Adrenal gland (tissue), 19 donors: ENCODE measurements at places on chromosomes 1 and 21.

- H3K27ac ChIP-seq = peak overlapping the region; percentile 25
- H3K4me1 ChIP-seq = no peaks in the 10 kb centered on the region
- no peak overlapping the region for H3K4me3 ChIP-seq
- H3K27me3 ChIP-seq = no peaks in the 10 kb centered on the region
- DNase-seq = no peak
Measured at GRCh38 chr1:47643306-47644211, 205.7 kb downstream of the FOXD2 start.

- no peak overlapping the region for H3K4me3 ChIP-seq
- no peak for DNase-seq
- no peaks in the 10 kb centered on the region for H3K4me1 ChIP-seq
- H3K36me3 ChIP-seq = no peaks in the 10 kb centered on the region
- peaks cover 6% of the 10 kb centered on the region for H3K27me3 ChIP-seq
Measured at GRCh38 chr1:203217668-203218067, 11.8 kb downstream of the CHIT1 start.

DNA sequence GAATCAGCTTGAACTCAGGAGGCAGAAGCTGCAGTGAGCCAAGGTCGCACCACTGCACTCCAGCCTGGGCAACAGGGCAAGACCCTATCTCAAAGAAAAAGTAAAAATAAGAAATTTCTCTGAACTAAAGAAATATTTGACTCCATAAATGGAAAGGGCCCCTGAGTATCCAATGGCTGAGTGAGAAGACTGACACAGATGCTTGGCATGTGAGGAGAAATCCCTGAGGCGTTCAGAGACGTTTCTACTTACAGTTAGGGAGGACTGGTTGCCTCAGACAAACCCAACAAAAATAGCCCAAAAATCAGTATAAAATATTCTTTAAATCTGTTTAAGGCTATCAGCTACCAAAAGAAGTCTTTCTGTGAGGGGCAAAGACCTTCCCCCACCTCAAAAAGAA lies 3.0 kb upstream of the SUMO3 start:
- H3K27ac ChIP-seq = no peak overlapping the region
- no peak for DNase-seq
- no peaks in the 10 kb centered on the region for H3K27me3 ChIP-seq
- no peaks in the 10 kb centered on the region for H3K36me3 ChIP-seq
- peaks cover 8% of the 10 kb centered on the region for H3K4me1 ChIP-seq

DNA sequence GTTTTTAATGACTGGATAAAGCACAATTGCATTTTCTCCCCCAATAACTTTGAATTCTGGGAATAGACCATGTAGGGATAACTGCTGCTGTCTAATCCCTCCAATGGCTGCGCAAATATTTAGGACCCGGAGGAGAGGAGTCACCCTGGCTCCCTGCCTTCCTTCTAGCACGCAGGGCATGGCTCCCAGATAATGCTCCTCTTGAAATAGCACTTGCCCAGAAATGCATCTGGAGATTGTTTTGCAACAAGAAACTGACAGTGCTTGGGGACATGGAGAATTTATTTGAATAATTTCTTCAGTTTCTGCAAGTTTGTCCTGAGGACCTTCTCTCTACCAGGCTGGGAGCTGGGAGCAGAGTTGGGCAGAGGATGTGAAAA lies 83.5 kb downstream of the MAN1C1 start:
- no peak overlapping the region for H3K4me3 ChIP-seq
- peaks cover 23% of the 10 kb centered on the region for H3K4me1 ChIP-seq
- DNase-seq = no peak
- H3K27ac ChIP-seq = peak overlapping the region; percentile 21
- no peaks in the 10 kb centered on the region for H3K27me3 ChIP-seq
- H3K36me3 ChIP-seq = no peaks in the 10 kb centered on the region

DNA sequence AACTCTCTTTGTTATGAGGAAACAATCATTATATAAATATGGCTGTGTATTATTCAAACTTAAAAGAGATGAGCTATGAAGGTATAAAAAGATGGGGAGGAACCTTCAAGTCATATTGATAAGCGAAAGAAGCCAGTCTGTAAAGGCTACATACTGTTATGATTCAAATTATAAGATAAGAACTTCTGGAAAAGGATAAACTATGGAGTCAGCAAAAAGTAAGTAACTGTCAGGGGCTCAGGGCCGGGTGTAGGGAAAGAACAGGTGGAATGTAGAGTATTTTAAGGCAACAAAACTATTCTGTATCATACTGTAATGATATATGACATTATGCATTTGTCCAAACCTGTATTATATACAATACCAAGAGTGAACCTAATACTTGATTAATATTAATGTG lies 573.1 kb upstream of the ZRANB2 start:
- no peaks in the 10 kb centered on the region for H3K36me3 ChIP-seq
- H3K4me1 ChIP-seq = no peaks in the 10 kb centered on the region
- no peaks in the 10 kb centered on the region for H3K27me3 ChIP-seq
- H3K4me3 ChIP-seq = no peak overlapping the region
- no peak for DNase-seq

DNA sequence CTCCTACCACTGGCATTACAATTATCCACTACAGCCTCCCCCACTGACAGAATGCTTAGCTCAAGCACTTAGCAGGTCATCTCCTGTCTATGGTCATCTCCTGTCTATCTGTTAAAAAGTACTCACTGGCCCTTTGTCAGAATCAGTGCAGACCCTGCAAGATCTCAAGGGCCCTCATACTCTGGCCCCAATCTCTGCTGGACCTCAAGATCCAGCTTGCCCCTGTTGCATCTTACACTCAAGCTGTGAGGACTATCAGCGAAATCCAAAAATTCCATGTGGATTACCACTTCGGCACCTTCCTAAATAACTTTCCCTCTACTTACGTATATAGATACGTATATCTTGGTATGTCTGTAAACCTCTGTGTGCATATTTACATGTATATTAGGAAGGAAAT lies 101.6 kb downstream of the VAV3 start:
- DNase-seq = no peak
- H3K27me3 ChIP-seq = no peaks in the 10 kb centered on the region
- H3K4me1 ChIP-seq = no peaks in the 10 kb centered on the region
- H3K4me3 ChIP-seq = no peak overlapping the region

DNA sequence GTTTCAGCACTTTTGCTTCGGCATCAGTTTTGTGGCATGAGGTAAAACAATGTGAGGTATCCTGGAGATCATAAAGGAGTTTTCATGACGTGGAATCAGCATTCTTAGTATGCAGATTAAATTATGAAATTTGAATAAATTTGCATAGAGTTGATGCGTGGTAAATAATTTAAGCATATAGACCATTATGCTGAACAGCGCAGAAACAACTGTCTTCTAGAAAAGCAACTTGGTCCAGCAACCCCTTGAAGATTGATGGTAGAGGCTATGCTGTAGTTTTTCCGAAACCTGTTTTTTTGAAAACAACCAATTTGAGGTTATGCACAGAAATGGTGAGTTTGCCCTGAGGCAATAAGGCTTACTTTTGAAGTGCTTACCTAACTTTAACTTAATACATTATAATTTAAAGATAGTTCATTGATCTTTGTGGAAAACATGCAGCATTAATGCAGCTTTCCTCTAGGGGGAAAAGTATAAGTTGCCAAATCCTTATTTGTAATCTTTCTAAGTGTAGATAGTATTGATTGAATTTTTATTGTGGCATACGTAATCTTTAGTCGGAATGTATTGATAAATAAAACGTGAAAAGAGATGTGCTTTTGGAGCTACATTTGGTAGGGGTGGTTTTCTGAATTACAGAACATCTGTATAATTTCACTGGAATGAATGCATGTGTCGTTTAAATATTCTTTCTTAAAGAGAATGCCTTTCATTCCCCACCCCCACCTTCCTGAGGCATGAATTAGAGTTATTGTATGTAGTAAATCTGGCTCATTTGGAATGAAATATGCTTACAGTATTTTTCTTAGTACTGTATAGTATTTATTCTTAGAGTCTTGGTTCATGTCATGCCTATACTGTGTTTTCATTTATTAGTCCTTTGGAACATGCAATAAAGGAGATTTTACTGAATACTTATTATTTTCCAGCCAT lies 3.8 kb downstream of the PRDM2 start:
- H3K4me3 ChIP-seq = no peak overlapping the region
- peaks cover 18% of the 10 kb centered on the region for H3K4me1 ChIP-seq
- H3K27ac ChIP-seq = no peak overlapping the region
- H3K36me3 ChIP-seq = no peaks in the 10 kb centered on the region

DNA sequence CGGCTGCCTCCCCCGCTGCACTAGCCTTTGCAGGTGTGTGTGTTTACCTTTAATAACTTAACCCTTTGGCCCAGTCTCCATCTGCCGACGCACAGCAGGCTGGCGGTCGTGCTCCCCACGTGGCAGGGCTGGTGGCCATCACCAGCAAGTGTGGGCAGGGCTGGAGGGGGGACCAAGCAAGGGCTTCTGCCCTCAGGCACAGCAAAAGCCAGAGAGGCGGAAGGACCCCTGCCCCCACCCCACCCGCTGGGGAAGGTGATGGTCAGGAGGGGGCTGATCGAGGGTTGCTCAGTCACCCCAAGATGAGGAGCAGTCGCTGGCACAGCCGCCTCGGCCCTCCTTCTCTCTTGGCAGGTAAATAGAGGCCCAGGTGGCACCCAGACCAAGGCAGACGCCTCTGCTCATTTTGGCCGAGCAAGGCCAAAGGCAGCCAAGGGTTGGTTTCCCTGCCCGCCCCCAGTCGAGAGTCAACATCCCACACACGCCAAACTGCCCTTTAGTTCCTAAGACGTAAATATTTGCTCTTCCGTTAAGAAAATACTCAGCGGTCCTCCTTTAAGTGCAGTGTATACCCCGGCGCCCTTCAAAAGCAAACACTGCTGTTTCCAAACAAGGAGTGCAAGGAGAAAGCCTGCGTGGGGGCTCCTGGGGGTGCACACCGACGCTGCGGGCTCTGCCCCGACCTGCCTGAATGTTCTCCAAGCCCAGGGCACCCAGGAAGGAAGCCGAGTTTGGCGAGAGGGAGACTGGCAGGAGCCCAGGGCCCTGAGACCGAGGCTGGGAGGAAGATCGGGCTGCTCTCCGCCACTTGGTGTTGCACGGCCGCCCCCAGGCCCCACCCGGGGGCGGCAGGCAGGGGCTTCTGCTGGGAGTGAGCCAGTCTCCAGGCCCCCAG lies 82.7 kb downstream of the SIK1 start:
- no peak for DNase-seq
- no peak overlapping the region for H3K27ac ChIP-seq
- H3K4me3 ChIP-seq = no peak overlapping the region
- H3K4me1 ChIP-seq = peaks cover 9% of the 10 kb centered on the region
- no peaks in the 10 kb centered on the region for H3K27me3 ChIP-seq
- no peaks in the 10 kb centered on the region for H3K36me3 ChIP-seq

DNA sequence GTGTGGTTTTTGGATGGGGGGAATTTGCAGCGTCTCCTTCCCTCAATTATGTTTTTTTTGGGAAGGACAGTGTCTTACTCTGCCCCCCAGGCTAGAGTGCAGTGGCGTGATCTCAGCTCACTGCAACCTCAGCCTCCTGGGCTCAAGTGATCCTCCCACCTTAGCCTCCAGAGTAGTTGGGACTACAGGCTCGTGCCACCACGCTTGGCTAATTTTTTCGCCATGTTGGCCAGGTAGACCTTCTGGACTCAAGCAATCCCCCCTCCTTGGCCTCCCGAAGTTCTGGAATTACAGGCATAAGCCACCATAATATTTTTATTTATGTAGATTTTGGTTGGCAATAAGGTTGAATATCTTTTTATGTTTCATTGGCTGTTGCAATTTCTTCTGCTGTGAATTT lies 9.5 kb upstream of the PARP1 start:
- no peak overlapping the region for H3K4me3 ChIP-seq
- DNase-seq = no peak
- H3K27me3 ChIP-seq = no peaks in the 10 kb centered on the region
- no peak overlapping the region for H3K27ac ChIP-seq
- no peaks in the 10 kb centered on the region for H3K36me3 ChIP-seq

DNA sequence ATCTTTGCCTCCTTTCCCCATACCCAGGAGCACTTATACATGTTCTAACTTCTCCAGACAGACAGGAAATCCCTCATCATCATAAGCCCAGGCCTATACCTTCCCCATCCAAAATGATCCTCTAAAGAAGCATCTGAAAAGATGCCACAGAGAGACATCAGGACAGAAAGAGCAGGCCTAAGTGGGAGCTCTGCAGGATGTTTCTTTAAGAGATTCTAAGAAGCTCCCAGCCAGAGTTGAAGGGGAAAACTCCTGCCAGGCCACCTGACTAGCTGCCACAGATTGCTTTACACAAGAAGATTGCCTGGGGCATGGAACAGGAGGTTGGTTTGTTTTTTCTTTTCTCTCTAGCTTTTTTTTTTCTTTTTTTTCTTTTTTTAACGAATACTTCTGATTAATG lies 275.8 kb downstream of the VAV3 start:
- no peaks in the 10 kb centered on the region for H3K36me3 ChIP-seq
- H3K4me1 ChIP-seq = no peaks in the 10 kb centered on the region
- H3K27me3 ChIP-seq = no peaks in the 10 kb centered on the region
- no peak overlapping the region for H3K27ac ChIP-seq

DNA sequence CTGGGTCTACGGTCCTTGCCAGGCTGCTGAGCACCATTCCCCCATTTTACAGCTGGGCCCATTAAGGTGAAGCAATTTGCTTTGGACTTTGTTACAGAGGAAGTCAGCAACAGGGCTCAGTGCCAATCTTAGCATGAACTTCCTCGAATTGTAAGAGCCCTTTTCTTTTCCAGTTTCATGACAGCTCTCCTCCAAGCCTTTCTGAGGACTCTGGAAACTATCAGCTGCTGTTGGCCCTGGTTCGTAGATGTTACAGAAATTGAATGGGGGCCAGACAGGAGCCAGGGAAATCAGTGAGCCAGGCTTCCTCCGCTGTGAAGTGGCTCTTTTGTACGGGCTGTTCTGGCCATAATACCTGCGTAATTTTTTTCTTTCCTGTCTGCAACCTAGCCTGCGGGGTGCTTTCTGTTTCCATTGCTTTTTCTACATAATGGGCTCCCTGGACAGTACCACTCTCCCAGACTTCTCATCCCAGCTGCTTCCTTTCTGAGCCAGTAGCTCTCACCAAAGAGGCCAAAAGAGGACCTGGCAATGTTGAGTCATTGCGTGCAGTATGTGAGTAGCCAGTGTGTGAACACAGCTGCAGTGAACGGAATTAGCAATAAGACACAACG lies 386.3 kb downstream of the DISC1 start:
- DNase-seq = peak; percentile 53
- H3K4me1 ChIP-seq = peaks cover 15% of the 10 kb centered on the region
- no peaks in the 10 kb centered on the region for H3K27me3 ChIP-seq
- no peaks in the 10 kb centered on the region for H3K36me3 ChIP-seq
- H3K4me3 ChIP-seq = no peak overlapping the region
